Body of pancreas (tissue), 4 donors: ENCODE measurements at places on chromosomes 4 and X. TPM values are rescaled to one million over a fixed set of nuclear protein-coding genes. Genes with fewer than 3 reads are reported as not detected.
A peak's percentile ranks its signal among the peaks of the same experiment; 100 is the strongest.

- no peak for DNase-seq
These were observed 2.4 kb upstream of the CSN3 start for GRCh38 chr4:70239884-70240591.

- DNase-seq, result no peak
These were observed 11.8 kb upstream of the FBXL5 start for GRCh38 chr4:15667006-15667405.

DNA sequence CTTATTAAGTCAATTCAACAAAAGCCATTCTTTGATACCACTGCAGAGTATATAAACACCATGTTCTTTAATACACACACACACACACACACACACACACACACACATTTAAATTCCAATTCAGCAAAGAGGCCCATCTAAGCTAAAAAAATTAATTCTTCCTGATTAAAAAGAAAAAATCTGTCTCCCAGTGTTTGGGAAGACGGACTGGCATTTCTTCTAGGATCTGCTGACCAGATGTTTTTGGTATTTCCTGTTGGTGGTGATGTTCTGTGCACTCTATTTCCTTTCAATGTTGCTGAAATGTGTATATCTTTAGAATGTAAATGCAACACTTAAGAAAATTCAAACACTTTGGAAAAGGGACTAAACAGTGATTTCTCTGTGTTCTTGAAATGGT lies 243.8 kb downstream of the THOC2 start:
- no peak for DNase-seq

- no peak for DNase-seq
These were observed 30.3 kb downstream of the INPP4B start for GRCh38 chr4:142815834-142816233.

DNA sequence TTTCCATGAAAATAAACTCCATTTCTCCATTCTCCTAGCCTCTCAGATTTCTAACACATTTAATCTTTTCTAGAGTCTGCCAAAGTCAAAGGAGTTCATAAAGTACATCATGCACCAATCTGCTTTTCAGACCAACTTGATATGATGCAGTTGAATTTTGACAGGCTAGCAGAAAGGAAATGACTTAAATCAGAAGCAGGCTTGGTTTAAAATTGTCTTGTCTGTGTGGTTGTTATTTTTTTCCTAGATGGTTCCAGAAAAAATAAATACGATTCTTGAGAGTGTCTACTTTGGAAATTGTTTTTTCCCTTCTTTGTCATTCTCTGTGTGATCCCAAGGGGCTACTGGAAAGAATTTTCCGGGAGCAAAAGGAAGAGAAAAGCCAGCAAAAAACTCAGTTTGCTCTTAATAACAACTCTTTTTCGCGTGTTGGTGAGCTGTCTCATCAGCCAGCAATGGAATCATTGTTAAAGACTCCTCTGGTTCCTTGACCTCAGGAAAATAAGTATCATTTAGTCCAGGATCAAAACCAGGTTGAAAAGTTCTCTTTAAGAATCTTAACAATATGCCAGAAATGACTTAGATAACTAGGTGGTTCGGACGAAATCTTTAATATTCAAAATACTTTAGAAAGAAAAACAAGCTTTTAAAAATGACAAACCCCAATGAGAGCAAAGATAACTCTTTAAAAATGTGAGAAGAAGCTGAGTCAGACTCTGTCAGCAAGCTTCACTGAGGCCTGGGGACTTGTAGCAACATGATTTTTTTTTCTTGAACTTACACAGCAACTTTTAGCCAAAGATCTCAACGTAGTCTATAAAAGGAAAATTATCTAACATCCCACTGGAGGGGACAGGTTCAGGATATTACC lies 49.7 kb upstream of the GAB1 start:
- no peak for DNase-seq

DNA sequence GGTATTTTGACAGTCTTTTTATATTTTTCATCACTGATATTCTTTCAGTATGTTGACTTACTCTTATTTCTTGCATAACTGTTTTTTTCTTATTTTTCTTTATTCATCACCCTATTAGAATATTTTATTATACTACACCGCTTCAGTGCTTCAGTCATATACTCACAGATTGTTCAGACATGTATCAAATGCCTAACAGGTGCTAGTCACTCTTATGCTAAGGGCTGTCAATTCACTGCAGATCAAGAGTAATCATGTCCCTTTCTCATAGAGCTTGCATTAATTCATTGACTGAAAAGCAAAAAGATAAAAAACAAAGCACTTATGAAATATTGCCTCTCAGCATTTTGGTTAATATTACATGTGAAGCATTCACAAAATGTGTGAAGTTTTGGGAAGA lies 1435.6 kb downstream of the STIM2 start:
- no peak for DNase-seq

- DNase-seq, result no peak
These were observed 274.9 kb upstream of the LDB2 start for GRCh38 chr4:17173300-17173699.

DNA sequence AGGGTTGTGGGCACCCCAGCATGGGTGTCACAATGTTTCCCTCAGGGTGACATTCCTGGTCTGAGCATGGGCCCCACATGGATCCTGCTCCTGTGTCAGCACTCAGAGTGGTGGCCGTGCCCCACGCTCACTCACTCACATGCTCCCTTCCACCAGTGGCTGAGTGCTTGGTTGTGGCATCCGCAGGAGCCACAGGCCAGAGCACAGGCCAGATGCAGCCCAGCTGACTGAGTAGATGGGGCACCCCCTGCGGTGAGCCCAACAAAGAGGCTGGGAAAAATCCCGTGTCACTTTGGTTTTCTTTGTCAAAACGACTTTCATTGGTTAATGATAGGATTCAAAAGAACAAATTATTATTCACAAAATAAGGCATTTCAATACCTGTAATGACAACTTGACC lies 204.6 kb upstream of the ANXA10 start:
- DNase-seq, result no peak

GRCh38 chr4:93342738-93343137 lies 485.8 kb upstream of the ATOH1 start:
- DNase-seq, result no peak

DNA sequence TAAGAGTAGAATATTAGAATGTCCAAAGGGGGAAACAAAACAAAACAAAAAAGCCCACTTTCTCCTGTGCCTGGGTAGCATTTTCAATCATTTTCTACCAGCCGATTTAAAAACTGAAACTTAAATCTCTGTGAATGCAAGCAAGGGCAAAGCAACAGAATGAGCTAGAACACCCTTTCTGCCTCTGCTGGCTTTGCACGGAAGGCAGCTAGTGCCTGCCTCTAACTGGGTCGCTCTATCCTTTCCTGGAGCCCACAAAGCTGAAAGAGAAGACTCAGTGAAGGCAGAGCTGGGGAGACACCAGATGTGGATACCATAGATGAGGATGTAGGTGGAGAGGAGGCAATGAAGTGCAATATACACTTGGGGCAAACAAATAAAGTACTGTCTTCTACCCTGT lies 248.9 kb upstream of the TTC29 start:
- DNase-seq, result no peak

DNA sequence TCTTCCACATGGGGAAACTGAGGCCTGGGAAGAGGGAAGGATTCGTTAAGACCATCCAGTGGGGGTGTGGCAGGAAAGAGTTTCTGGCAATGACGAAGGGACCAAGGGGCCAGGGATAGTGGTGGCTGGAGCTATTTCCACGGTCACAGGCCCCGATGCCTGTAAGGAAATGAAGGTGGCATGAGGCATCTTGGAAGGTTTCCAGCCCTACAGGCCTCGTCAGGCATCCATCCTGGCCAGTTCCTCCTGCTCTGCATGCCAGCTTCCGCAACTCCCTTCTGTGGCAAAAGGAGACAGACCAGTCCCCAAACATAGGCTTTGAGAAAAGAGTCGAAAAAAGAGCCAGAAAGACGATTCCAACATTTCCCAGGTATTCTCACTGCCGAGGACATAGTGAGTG lies 9.2 kb upstream of the C4orf50 start:
- DNase-seq, result no peak

DNA sequence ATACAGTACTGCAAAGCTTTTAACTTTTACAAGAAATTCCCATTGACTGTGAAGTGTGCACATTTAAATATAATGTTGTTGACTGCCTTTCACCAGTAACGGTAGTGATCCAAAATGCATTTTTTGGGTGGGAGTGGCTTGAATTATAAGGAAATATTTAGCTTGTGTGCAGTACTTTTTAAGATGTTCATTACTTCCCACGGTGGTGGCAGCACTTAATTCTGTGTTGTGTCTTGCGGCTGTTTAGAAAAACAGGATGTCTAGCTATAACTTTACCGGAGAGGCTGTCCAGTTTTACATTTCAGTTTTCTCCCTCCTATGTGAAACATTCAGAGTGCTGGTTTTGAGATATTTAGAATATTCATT lies 1.7 kb downstream of the TMEM131L start:
- DNase-seq, result no peak

DNA sequence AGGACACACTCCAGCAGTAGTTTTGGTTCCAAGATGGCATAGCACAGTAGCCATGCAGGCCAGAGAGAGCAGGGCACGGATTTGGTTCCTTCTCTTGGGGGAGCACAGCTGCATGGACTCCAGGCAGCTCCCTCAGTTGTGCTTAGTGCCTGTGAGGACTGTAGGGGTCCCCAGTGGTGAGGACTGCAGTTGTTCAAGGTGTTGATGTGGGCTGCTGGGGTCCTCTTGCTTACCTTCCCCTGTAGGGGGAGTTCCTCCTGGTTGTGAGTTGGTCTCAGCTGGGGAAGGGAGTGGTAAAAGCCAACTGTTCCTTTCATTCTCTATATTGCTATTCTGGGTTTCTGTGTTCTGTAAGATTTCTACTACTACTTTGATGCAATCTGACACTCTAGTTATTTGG lies 606.5 kb downstream of the MAGEB5 start:
- no peak for DNase-seq

DNA sequence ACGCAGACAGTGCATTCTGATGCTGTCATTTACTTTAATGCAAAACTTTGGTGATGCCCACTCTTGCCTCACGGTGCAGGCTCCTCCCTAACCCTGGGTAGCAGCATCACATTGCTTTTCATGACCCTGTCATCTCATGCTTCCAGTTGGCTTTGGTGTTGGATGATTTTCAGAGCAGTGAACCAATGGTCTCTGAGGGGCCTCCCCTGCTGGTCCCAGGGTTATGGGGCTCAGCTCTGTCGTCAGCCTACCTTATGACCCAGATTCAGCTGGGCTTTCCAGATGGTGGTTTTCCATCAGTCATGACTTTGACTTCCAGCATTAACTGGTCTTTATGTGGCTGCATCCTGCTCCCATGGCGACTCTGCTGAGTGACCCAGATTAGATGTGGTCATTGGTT lies 56.0 kb downstream of the NOP14 start:
- DNase-seq, result no peak

GRCh38 chrX:41108463-41109205 lies 23.4 kb downstream of the USP9X start:
- no peak for DNase-seq

- DNase-seq, result no peak
These were observed 880.3 kb downstream of the ADGRL3 start for GRCh38 chr4:62080431-62080830.

DNA sequence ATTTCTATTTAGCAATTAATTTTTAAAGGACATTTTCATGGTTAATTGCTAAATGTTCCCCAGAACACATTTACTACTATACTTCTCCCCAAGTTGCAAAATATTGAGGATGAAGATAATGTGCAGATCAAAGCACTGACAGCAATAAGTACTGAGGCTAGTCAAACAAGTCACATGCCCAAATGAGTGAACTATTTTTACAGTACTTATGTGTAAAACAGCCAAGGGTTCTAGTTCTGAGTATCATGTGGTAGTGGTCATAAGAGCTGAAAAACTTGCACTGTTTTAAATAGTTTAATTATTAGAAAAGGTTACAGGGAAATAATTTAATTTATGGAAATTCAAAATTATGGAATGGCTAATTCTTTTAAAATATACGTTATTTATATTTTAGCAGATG lies 3.8 kb downstream of the GALNTL6 start:
- no peak for DNase-seq

- DNase-seq, result no peak
These were observed 17.7 kb downstream of the SEL1L3 start for GRCh38 chr4:25844961-25845712.

DNA sequence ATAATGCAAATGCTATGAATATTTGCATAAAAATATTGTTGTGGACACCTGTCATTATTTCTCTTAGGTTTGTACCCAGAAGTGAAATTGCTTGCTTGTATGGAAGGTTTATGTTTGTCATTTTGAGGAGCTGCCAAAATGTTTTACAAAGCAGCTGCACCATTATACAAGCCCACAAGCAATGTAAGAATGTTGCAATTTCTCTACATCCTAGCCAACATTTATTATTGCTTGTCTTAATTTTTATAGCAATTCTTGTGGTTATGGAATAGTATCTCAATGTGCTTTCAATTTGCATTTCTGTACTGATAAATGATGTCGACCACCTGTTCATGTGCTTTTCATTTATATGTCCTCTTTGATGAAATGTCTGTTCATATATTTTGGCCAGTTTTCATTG lies 18.7 kb upstream of the RBMX start:
- DNase-seq, result no peak

DNA sequence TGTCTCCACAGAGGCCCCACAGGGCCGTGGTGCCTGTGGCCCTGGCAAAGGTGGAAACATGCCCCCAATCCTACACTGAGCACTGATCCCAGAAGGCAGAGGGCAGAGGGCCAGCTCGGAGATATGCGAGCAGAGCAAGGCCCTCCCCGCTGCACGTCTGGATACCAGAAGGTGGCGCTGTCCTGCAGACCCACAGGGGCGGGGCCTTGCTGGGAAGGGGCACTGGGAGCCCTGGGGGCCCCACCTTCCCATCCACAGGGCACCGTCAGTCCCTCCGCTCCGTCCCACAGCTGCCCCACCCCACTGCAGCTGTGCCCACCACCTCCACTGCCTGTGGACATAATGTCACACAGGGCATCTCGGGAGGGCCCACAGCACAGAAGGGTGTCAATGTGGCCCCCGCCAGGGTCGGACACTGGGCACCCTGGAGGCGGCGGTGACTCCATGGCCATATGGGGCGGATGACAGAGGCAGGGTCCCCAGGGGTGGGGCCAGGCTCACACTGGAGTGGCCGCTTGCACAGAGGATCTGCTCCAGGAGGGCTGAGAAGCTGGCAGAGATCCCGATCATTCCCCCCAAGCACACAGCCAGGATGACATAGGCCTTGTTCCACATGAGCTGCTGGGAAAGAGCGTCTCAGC lies 4.8 kb downstream of the SLC49A3 start:
- peak; percentile 58 for DNase-seq

DNA sequence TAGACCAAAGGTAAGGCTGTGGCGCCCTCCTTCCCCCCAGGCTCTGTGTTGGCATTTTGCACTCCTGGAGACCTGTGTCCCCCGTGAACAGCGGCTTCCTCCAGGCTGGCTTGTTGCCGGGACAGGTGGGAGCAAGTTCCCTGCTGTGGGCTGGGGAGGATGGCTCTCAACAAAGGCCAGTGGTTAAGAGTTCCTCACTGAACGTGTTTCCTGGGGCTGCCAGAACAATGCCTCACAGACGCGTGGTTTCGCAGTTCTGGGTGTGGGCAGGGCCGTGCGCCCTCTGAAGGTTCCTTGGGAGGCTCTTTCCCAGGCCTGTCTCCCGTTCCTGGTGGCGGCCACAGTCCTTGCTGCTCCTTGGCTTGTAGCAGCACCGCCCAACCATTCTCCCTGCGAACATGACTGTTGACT lies 33.4 kb downstream of the NELFA start:
- no peak for DNase-seq

The GAGE12J gene
- total RNA-seq, result not detected

The TRIM75 gene
- not detected for total RNA-seq

The CCNI gene
- 185 TPM for total RNA-seq

The TSPAN6 gene
- total RNA-seq, result 8.2 TPM

The ASIC5 gene
- total RNA-seq, result not detected

The PPP2R2C gene
- 0.66 TPM for total RNA-seq

The ERCC6L gene
- not detected for total RNA-seq

The SLC2A9 gene
- 8.6 TPM for total RNA-seq

The SFRP2 gene
- total RNA-seq, result 12.5 TPM
